Esophagus squamous epithelium (tissue), 5 donors: ENCODE measurements at places on chromosomes 5 and 9.

- no peak for DNase-seq
These were observed 50.5 kb upstream of the CTNNAL1 start for GRCh38 chr9:109063760-109064159.

DNA sequence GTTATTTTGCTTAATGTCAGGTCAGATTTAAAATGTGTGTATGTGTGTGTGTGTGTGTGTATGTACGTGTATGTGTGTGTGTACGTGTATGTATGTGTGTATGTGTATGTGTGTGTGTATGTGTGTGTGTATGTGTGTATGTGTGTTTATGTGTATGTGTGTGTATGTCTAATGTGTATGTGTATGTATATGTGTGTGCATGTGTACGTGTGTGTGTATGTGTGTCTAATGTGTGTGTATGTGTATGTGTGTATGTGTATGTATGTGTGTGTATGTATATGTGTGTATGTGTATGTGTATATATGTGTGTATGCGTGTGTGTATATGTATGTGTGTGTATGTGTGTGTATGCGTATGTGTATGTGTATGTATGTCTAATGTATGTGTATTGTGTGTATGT is 125.1 kb upstream of the PHYKPL start:
- no peak for DNase-seq

- no peak for DNase-seq
These were observed 63.3 kb downstream of the SIL1 start for GRCh38 chr5:139134906-139135305.

DNA sequence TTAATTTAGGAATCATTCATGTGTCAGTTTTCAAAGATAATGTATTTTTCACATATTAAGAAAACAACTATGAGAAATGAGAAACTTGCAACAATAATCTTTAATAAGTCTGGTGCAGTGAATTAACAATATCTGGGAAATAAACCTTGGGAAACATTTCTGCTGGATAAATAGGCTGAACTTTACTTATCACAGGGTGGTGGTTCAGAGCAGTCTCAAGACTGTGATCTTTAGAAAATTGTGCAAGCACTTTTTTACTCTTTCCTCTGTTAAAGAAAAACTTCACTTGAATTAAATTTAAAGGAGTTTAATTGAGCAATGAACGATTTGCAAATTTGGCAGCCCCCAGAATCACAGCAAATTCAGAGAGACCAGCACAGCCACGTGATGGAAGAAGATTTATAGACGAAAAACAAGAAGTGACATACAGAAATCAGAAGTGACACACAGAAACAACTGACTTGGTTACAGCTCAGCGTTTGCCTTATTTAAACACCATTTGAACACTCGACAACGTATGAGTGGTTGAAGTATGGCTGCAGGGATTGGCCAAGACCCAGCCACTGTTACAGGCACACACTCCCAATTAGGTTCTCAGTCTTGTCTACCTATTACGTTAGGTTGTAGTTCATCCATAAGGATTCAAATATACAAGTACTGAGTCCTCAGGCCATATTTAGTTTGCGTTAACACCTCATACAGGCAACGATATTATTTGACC is 631.9 kb downstream of the SLCO4C1 start:
- no peak for DNase-seq

- DNase-seq = no peak
These were observed 24.7 kb downstream of the GOLGA2 start for GRCh38 chr9:128250839-128251731.

GRCh38 chr9:126523611-126524111 is 90.1 kb upstream of the LMX1B start:
- DNase-seq = no peak

DNA sequence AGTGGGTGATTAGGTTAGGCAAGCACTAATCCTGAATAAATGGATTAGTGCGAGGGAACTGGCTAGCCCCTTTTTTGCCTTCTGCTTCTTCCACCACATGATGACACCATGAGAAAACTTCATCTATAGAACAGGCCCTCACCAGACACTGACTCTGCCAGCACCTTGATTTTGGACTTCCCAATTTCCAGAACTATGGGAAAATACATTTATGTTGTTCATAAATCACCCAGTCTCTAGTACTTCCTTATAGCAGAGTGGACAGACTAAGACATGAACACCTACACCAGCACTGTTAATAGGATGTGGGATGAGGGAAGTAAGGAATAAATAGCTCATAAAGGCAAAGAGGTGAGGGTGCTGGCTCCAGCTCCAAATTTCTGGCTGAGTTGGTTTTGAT is 1.4 kb downstream of the ZNF622 start:
- DNase-seq = no peak

GRCh38 chr5:130198927-130199326 is 294.7 kb downstream of the CHSY3 start:
- no peak for DNase-seq

GRCh38 chr5:175743676-175744210 is 85.9 kb downstream of the HRH2 start:
- no peak for DNase-seq

GRCh38 chr5:133932441-133933168 is 35.8 kb downstream of the C5orf15 start:
- no peak for DNase-seq

GRCh38 chr5:18772475-18772874 is 1138.2 kb downstream of the TAF11L14 start:
- no peak for DNase-seq

GRCh38 chr5:131163276-131164119 is 1.6 kb downstream of the HINT1 start:
- DNase-seq = no peak

- no peak for DNase-seq
These were observed 187.8 kb downstream of the NXNL2 start for GRCh38 chr9:88722753-88723152.

GRCh38 chr5:86979811-86980411 is 287.8 kb upstream of the RASA1 start:
- DNase-seq = no peak

- DNase-seq = no peak
These were observed 19.4 kb downstream of the DCP2 start for GRCh38 chr5:112995764-112996618.

DNA sequence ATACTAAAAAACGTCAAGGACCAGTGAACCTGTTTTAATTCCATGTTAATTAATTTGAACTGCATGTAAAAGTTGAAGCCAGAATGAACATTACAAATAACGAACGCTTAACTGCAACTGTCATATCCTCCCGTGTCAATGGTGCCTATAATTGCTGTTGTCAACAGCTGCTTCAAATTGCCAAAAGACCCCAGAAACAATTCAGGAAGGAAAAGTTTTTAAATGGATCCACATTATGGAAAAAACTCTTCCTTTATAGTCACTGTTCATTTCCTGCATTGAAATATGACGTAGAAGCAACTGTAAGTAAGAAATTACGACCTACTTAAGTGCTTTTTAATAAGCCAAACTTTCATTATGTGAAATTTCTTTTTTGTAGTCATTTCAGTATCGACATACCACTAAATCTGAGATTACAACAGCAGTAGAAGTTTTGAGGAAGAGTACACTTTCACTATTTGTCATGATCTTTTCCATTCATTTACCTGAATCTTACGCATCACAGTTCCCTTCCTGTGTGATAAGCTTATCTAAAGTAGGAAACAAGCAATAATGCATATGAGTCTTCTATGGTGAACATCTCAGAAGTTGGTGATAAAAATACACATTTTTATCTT is 37.8 kb downstream of the MEF2C start:
- no peak for DNase-seq

GRCh38 chr5:153569036-153569435 is 78.6 kb downstream of the GRIA1 start:
- no peak for DNase-seq

- DNase-seq = peak; percentile 76
These were observed 1.4 kb upstream of the ATOSB start for GRCh38 chr9:35116898-35117551.

DNA sequence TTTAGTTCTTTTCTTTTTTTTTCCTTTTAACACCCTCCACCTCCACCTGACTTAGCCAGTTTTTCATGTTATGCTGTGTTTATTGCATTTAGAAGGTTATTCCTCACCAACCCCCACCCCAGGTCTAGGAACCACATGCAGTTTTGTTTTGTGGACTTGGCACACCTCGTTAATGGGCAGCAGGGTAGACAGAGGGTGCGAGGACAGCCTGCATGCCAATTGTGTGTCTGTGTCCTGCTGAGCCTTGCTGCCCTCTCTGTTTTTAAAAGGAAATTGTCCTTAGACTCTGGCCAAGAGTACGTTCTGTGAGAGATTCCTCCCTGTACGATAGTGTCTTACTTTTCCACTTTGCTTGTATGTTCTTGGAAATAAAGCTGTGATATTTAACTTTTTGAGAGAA is 13.9 kb downstream of the PIK3R1 start:
- no peak for DNase-seq

GRCh38 chr9:95864852-95865580 is 10.5 kb upstream of the ERCC6L2 start:
- DNase-seq = no peak

DNA sequence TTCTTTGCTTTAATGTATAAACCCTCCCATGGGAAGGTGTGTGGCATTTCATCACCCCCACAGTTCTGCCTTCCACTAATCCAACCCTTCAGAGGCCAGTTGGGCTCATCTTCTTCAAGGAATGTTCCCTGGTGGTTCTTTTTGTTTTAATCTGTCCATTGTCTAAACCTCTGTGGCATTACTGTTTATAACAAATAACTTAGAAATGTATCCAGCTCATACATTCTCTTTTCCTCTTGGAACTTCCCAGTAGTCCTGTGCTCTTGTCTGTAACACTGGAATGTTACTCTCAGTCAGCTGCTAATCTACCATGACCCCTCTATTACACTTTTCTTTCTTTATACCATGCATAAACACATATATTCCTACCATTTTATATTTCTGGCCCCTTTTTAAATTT is 213.5 kb upstream of the TARS1 start:
- no peak for DNase-seq

DNA sequence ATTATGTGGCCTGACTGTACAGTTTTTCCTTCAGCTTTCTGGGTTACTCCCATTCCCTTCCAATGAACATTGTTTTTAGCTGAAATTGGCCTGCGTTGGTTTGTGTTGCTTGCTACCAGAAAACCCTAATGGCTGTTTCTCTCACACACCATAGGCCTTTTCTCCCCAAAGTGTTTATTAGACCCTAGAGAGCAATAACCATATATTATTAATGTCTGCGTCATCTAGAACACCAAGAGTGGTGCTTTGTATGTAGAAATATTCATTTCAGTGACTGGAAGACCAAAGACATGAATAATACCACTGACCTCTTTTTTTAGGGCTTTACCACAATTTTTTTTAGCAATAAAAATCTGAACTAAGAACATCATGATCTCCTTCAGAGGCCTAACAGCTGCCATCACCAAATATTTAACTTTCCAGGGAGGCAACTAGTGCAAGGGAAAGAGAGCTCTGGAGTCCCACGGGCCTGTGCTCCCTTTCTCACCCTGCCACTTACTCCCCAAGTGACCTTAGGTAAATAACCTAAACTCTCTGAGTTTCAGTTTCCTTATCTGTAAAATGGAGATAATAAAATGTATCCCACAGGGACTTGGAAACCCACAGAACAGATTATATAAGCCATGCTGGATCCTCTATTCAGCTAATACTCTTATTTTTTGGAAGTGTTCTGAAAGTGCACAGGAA is 201.9 kb upstream of the ISL1 start:
- DNase-seq = no peak

DNA sequence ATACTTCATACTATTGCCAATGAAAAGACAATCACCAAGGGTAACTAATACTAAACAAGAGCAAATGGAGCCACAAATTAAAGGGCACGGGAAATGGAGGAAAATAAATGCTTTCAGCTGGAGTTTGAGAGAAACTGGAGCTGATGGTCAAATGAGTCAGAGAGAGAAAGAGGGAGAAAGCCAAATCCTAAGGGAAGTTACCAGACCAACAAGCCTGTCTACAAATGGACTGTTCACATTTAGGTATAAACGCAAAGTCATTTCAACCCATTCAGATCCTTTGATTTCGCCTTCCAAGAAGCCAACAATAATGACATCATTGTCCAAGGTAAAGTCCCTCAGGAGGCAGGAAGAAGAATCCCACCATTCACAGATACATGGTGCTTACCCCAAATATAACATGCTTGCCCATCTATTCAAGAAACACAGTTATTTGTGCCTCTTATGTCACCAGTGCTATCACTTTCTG is 351.8 kb downstream of the RAB3C start:
- DNase-seq = no peak

DNA sequence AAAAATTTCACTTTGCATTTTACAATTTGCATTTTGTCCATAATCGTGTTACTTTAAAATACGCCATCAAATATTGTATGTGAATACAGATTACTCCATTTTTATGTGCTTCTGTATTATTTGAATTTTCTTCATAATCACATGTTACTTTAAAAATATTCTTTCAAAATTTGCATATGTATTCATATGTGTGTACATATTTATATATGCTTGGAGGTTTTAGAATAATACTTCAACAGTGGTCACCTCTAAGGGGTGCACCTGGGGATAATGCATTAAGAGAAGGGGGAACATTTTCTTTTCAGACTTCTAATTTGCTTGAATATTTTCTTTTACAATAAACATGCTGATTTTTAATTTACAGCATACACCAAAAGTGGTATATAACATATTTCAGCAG is 21.9 kb upstream of the ELL2 start:
- no peak for DNase-seq

DNA sequence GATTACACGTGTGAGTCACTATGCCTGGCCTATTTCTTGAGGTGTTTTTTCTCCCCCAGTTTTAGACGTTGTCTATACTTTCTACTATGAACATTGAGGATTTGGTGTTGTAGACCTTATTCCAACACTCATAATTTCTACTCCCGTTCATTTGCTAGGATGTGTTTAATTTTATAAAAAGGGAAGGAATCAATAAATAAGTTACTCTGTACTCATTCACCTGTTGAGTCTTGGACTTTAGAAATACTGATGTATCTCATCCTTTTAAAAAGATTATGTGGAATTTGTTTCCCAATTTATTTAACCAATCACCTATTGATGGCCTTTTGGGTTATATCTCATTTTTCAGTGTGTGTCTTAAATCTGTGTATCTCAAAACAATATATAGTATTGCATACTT is 3.2 kb downstream of the CDK7 start:
- DNase-seq = no peak

DNA sequence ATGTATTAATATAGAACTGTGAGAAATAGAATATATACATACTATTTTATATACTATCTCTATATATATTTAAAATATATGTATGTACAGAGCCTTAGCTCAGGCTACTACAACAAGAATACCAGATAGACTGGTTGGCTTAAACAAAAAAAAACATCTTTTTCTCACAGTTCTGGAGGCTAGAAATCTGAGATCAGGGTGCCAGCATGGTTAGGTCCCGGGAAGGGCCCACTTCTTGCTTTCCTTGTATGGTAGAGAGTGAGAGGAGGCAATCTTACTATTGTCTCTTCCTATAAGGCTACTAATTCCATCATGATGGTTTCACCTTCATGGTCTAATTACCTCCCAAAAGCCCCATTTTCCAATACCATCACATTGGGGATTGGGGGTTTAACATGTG is 613.0 kb downstream of the ZNF608 start:
- DNase-seq = no peak
